ENCODE measurements at places on chromosomes 4 and X. TPM values are rescaled to one million over a fixed set of nuclear protein-coding genes. Genes with fewer than 3 reads are reported as not detected.

Gene CFAP47
- not detected for total RNA-seq

- DNase-seq, result peak; percentile 60
- no peak overlapping the region for H3K27ac ChIP-seq
- H3K27me3 ChIP-seq, result no peaks in the 10 kb centered on the region
- H3K4me3 ChIP-seq, result no peak overlapping the region
- peaks cover 11% of the 10 kb centered on the region for H3K4me1 ChIP-seq
- no peaks in the 10 kb centered on the region for H3K36me3 ChIP-seq
Measured at GRCh38 chr4:183430317-183430993, 14.0 kb upstream of the CDKN2AIP start.

- peak overlapping the region; percentile 52 for H3K4me3 ChIP-seq
- peaks cover under 1% of the 10 kb centered on the region for H3K36me3 ChIP-seq
- H3K4me1 ChIP-seq, result peaks cover 14% of the 10 kb centered on the region
- H3K27me3 ChIP-seq, result no peaks in the 10 kb centered on the region
- no peak for DNase-seq
Measured at GRCh38 chrX:7926914-7927258, 327 bp downstream of the PNPLA4 start.

DNA sequence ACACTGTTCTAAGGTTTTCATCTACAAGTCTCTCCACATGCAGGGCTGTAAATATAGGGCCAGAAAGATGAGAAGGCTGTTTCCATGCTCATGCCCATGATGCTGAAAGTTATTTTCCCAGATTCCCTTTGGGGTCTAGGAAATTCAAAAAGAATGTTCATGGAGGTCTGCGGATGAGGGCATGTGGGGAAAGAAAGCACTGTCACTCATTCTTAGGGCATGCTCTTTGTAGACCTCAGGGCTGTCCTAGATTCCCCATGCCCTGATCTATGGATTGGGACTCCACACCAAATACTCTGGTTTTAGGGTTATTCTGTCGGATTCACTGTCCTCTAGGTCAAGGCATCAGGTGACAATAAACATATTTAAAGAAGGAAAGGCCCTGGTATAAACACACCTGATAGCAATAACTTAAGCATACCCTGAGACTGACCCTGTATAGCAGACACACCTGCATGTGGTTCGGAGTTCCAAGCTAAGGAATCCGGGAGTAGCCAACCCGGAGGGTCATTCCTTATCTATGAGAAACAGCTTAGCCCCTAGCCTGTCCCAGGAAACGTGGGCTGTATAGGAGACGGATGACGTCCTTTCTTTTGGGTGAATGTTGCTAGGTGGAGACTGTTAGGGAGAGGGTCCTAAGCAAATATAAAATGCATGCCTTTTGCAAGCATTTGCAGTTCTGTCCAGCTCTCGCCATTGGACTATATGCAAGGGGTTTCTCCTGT is 37.6 kb downstream of the LNX1 start:
- H3K27ac ChIP-seq, result no peak overlapping the region
- DNase-seq, result no peak
- no peaks in the 10 kb centered on the region for H3K27me3 ChIP-seq
- no peaks in the 10 kb centered on the region for H3K4me1 ChIP-seq
- no peak overlapping the region for H3K4me3 ChIP-seq

Gene NAA11
- total RNA-seq, result not detected

Gene DKK2
- 0.56 TPM for total RNA-seq

DNA sequence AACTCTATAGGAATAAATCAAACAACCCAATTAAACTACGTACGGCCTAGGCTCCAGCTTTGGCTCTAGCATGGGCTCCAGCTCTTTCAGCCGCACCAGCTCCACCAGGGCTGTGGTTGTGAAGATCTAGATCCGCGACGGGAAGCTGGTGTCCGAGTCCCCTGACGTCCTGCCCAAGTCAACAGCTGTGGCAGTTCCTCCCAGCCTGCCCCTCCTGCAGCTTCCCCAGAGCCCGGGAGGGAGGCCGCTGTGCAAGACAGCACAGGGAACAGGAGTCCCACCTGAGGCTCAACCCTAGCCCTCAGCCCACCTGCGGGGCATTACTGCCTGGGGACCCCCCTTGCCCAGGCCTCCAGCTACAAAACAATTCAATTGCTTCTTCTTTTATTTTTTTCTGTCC is 2680.3 kb downstream of the PCDH7 start:
- no peak for DNase-seq
- H3K4me1 ChIP-seq, result no peaks in the 10 kb centered on the region
- no peak overlapping the region for H3K27ac ChIP-seq
- H3K4me3 ChIP-seq, result no peak overlapping the region
- H3K36me3 ChIP-seq, result no peaks in the 10 kb centered on the region
- H3K27me3 ChIP-seq, result no peaks in the 10 kb centered on the region

DNA sequence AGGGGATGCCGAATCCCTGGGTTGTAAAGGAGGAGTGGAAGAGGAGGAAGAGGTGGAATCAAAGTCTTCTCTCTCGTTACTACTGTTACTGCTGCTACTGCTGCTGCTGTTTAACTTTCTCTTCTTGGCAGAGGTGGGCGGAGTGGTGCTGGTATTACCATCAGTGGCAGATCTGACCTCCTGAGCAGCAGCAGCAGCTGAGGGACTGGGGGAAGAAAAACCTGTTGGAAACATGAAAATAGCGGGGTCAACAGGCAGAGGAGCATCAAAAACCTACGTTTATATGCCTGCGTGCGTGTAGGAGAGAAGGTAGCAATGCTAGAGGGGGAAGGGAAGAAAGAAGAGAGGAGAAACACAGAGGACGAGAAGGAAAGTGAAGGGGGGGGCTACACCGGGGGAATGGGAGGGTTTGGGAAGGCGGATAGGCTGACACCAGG is 339 bp downstream of the CUL4B start:
- H3K4me1 ChIP-seq, result peaks cover 3% of the 10 kb centered on the region
- peak overlapping the region; percentile 100 for H3K27ac ChIP-seq
- H3K4me3 ChIP-seq, result peak overlapping the region; percentile 99
- H3K36me3 ChIP-seq, result peaks cover 3% of the 10 kb centered on the region

DNA sequence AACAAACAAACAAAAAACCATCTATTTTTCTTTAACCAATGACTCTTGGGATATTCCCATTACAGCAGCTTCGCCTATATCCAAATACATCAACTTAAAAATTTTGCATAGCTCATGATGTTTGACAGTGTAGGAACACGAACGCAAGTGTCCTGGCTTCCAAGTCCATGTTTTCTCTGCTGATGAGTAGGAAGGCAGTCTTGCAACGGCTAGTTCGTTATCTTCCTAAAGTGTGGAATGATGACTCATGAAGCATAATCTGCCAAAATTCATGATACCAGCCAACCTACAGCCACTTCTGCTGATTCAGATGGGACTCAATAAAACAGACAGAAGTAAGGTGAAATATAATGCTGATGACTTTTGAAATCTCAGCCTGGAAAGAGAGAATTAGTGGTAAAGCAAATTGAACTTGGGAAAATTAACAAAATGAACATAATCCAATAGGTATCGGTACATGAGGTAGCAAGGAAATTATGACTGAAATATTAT is 6.4 kb upstream of the SEPTIN11 start:
- H3K27ac ChIP-seq, result no peak overlapping the region
- no peak overlapping the region for H3K4me3 ChIP-seq
- H3K4me1 ChIP-seq, result peaks cover 3% of the 10 kb centered on the region
- no peak for DNase-seq

- H3K27ac ChIP-seq, result no peak overlapping the region
- DNase-seq, result no peak
- no peaks in the 10 kb centered on the region for H3K4me1 ChIP-seq
- H3K36me3 ChIP-seq, result no peaks in the 10 kb centered on the region
- no peak overlapping the region for H3K4me3 ChIP-seq
Measured at GRCh38 chr4:151227172-151227571, 49.8 kb upstream of the PRSS48 start.

Gene DMRTC1
- not detected for total RNA-seq

Gene FOXP3
- 0.09 TPM for total RNA-seq

DNA sequence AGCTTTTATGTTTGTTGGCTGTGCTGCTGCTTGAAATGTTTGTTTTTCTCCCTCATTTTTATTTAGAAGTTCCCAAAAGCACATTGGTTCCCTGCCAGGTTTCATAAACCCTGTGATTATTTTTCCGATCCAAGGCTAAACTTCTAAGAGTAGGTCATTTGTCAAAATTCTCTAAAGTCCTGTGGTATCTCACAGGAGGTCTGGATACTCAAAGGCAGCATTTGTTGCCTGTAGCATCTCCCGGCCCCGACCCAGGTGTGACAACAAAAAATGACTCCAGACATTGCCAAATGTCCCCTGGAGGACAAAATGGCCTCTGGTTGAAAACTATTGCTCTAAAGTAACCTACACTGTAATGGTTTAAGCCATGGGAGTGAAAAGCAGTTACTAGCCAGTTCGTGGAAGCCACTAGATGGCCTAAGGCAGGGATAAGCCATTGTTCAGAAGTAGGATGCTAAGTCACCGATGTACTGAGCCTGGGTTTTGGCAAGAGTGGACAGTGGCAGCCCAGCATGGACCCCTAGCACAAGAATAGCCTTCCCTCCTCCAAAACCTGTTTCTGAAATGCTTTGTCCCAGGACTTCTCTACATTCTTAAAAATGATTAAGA is 256.1 kb downstream of the THOC2 start:
- H3K36me3 ChIP-seq, result no peaks in the 10 kb centered on the region
- no peak overlapping the region for H3K27ac ChIP-seq
- no peak for DNase-seq
- no peaks in the 10 kb centered on the region for H3K27me3 ChIP-seq
- no peaks in the 10 kb centered on the region for H3K4me1 ChIP-seq
- H3K4me3 ChIP-seq, result no peak overlapping the region

Gene FGF5
- total RNA-seq, result 0.09 TPM

Gene SRPX2
- total RNA-seq, result not detected

DNA sequence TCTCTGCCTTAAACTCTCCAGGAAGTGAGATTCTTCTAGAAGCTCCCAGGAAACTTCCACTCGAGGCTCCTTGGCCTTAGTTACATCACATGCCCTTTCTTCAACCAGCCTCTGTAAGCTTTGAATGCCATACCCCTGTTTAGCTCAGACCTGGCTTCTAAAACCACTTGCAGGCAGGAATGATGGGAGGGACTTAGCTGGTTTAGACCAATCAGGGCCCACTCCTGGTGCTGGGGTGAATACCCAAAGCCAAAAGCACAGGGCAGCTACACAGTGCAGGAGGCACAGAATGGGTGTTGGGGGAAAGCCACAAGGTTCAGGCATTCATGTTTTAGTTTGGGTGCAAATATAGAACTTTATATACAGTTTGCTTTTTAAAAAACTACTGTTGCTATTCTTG is 296.2 kb downstream of the FRMPD4 start:
- H3K4me1 ChIP-seq, result no peaks in the 10 kb centered on the region
- H3K36me3 ChIP-seq, result no peaks in the 10 kb centered on the region
- H3K4me3 ChIP-seq, result no peak overlapping the region
- H3K27me3 ChIP-seq, result no peaks in the 10 kb centered on the region
- H3K27ac ChIP-seq, result no peak overlapping the region

DNA sequence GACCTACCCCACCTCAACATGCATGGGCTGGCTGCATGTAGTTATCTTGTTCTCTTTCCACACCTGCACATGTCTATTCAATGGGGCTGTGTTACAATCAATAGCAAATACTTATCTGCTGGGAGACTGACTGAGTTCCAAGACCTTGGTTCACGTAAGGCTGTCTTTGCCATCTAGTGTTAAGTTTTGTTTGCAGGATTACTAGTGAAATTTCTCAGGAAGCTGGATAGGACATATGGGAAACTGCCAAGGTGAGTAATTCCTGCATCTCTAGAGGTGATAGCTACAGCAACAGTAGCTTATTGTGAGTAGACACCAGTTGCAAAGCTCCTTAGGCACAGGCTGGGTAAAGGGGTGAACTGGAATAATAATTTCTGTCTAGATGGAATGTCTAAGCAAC is 177.5 kb downstream of the ENOX2 start:
- no peaks in the 10 kb centered on the region for H3K27me3 ChIP-seq
- no peaks in the 10 kb centered on the region for H3K36me3 ChIP-seq
- H3K4me3 ChIP-seq, result no peak overlapping the region
- no peak for DNase-seq
- no peak overlapping the region for H3K27ac ChIP-seq

Gene STBD1
- total RNA-seq, result 1.3 TPM

GRCh38 chrX:2614911-2615310 is 76.2 kb upstream of the CD99 start:
- H3K27ac ChIP-seq, result no peak overlapping the region
- H3K4me1 ChIP-seq, result peaks cover 7% of the 10 kb centered on the region

DNA sequence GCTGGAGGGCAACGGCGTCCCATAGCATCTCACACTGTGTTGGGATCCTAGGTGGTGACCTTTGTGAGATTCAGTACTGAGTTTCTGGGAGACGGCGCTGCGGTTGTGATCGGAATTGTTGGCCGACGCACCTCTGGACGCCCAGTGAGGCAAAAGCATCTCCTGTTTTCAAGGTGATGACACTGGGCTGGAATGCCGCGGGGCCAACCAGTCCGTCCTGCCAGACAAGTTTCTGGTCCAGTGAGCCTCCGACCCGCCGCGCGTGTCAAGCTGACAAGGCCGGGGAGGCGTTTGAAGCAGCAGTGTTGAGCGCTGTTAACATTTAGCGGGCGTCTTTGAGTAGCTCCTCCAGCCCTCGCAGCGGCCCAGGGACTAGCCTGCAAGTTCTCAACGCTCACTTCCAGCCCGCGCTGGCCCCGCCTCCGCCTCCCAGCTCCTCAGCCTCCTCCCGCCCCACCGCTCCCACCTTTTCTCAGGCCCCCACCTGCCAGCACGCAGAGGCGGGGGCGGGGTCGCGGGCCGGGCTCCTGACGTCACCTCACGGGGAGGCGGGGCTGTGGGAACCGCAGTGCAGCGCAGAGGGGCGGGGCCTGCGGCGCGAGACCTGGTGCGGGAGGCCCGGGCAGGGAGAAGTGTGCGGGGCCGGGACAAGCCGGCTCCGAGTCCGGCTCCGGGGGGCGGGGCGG is 482 bp upstream of the CDS1 start:
- H3K27me3 ChIP-seq, result peaks cover 50% of the 10 kb centered on the region
- H3K36me3 ChIP-seq, result no peaks in the 10 kb centered on the region
- DNase-seq, result peak; percentile 52
- no peak overlapping the region for H3K27ac ChIP-seq

Gene GUCY1B1
- 4.0 TPM for total RNA-seq

Gene HHIP
- not detected for total RNA-seq

- peak; percentile 40 for DNase-seq
- no peak overlapping the region for H3K4me3 ChIP-seq
- H3K36me3 ChIP-seq, result no peaks in the 10 kb centered on the region
- H3K27me3 ChIP-seq, result no peaks in the 10 kb centered on the region
- no peaks in the 10 kb centered on the region for H3K4me1 ChIP-seq
Measured at GRCh38 chr4:82721819-82722423, 76.7 kb downstream of the SCD5 start.

Gene CDKL2
- 0.32 TPM for total RNA-seq

DNA sequence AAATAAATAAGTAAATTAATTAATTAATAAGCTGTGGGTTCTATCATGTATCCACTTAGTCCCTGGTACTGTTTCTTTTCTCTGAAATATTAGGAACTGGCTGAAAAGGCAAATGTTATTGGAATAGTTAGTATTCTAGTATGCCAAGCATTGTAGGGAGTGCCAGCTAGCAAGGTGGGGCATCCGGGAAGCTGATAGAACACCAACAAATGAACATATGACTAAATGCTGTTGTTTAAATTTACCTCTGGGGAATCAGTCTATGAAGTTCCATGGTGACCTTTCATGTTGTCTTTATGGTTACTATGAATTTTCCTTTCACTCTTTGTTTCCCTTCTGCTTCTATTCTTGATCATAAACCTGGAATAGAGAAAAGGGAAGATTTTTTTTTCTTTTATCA is 32.7 kb downstream of the NUDT6 start:
- H3K27ac ChIP-seq, result no peak overlapping the region
- H3K4me3 ChIP-seq, result no peak overlapping the region
- H3K36me3 ChIP-seq, result no peaks in the 10 kb centered on the region
- H3K27me3 ChIP-seq, result no peaks in the 10 kb centered on the region
- DNase-seq, result no peak
